Naive B cell (primary cell): ENCODE measurements at places on chromosomes 13 and 19.

- no peak for DNase-seq
These were observed 342.4 kb downstream of the KCNRG start for GRCh38 chr13:50357586-50358118.

GRCh38 chr13:20263393-20264044 is 31.4 kb upstream of the GJB6 start:
- DNase-seq = no peak

- no peak for DNase-seq
These were observed 61.5 kb downstream of the B3GLCT start for GRCh38 chr13:31261241-31261640.

GRCh38 chr19:42961119-42961518 is 24.1 kb upstream of the PSG7 start:
- DNase-seq = no peak

- DNase-seq = no peak
These were observed 31.0 kb upstream of the COX7A1 start for GRCh38 chr19:36183245-36183628.

GRCh38 chr13:28822801-28823200 is 2.7 kb downstream of the MTUS2 start:
- DNase-seq = no peak

DNA sequence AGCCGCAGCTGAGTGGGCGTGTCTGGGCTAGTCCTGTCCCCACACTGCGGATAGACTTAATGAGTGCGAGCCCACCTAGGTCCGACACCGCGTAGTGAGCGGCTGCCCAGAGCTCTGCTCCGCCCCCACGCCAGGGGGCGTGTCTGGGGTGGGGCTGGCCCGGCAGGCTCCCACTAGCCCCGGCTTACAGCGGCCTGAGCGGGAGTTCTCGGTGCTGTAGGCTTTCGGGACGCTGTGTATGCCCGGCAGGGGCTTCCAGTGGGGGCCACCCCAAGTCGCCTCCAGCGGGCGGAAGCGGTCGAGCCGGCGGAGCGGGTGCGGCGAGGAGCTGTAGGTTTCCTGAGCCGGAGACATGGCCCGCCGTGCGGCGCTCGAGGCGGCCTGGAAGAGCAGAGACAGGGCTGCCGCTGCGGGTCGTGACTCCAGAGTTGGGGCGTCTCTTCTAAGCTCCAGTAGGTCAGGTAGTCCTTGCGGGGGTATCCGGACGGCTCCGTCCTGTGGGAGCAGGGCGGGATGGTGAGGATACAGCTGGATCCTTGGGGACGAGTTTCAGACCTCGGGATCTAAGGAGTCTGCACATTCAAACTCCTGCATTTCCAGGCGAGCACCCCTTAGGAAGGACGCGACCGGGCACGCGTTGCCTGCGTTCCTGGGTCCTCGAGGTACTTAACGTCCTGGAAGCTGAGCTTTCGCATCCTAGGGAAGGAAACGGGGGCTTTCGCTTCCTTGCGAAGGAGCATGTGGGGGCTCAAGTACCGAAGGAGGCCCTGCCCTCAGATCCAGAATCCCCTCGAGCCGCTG is 1.2 kb downstream of the CGB7 start:
- peak; percentile 54 for DNase-seq
